ENCODE measurements at places on chromosomes 7 and 10.
A peak's percentile ranks its signal among the peaks of the same experiment; 100 is the strongest.

GRCh38 chr7:41003611-41003940 is 699.3 kb downstream of the INHBA start:
- DNase-seq: no peak

DNA sequence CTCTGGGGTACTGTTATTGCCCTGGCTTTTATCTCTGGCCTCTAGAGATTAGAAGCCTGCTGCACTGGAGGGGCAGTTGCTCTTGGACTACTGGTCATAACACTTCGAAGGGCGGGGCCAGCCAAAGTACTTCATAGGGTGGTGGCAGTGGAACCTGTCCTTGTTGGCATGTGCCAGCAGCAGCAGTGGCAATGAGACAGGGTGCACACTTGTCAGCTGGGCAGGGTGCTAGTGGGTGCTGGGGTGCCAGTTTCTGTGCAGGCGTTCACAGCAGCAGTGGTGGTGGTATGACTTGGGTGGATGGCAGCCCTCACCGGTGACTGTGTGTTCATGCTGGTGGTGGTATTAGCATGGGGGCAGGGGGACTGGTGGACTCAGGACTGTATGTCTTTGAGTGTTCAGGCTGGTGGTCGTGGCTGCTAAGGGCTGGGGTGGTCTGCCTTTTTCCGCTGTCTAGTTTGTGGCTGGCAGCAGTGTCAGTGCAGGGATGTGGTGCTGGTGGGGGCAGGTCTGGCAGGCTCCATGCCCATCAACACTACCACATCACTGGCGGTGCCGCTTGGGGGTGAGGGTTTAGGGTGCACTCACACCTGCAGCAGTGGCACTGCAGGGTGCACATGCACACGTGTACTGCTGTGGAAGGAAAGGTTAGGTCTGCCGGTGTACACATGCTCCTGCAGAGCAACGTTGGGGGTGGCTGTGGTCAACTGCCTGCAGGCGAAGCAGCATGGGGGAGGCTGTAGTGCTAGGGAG is 176.1 kb upstream of the CDC14C start:
- DNase-seq: no peak

DNA sequence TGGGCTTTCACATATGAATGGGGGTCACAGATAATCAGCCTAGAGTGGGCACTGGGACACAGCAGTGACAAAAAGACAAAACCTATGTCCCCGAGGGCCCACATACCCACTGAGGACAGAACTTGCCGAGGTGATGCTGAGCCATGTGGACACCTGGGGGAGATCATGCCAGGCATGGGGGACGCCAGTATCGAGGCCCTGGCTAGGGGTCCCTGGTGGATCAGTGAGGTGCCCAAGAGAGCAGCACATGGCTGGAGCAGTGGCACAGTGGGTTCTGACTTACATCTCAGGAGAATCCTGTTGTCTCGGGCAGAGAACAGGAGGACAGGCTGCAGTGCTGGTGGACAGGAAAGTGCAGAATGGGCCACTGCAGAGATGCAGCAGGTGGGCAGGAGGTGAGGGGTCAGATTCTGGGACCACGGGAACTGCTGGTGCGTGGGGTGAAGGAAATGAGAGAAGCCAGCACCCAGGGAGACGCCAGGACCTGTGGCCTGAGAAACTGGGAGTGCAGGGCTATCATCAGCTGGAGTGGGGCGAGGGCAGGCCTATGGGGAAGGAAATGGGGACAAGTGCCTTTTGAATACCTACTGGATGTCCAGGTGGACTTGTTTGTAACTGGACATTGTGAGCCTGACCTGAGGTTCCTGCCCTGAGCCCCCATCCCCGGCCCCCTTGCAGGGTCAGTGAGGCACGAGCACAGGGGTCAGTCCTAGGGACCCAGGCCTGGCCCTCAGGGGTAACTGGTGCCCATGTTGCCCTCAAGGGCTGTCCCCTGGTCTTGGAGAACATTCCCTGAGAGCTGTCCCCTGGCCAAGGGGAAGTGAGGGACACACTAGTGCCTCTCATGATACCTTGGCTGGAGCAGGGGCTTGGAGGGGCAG is 91.2 kb upstream of the RET start:
- DNase-seq: no peak

DNA sequence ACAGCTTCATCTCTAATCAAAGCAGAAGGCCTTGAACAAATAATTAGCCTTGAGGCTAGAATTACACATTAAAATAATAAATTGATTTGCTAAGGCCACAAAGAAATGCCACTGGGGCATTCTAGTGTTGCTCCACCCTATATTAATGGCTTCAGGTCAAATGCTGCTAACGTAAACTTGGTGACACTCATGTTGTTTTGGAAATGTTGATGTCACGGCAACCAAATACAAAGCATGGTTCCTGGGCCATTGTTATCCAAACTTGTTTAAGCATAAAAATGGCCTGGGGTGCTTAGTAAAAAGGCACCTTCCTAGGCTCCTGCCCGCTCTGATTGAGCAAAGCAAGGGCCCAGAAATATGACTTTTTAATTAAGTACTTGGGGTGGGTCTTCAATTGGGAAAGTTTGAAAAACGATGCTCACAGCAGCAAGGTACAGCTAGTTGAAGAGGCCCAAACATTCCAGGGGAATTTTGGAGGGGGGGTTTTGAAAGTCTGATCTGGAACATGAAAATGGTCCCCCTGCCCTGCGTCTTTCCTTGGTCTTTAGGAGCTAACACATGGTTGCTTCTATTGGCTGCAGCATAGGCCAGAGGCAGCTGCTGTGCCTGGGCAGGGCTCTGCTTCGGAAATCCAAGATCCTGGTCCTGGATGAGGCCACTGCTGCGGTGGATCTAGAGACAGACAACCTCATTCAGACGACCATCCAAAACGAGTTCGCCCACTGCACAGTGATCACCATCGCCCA is 67.8 kb downstream of the ABCC2 start:
- DNase-seq: peak; percentile 34

- no peak for DNase-seq
These were observed 1123.4 kb upstream of the LRRTM3 start for GRCh38 chr10:65802391-65802790.

DNA sequence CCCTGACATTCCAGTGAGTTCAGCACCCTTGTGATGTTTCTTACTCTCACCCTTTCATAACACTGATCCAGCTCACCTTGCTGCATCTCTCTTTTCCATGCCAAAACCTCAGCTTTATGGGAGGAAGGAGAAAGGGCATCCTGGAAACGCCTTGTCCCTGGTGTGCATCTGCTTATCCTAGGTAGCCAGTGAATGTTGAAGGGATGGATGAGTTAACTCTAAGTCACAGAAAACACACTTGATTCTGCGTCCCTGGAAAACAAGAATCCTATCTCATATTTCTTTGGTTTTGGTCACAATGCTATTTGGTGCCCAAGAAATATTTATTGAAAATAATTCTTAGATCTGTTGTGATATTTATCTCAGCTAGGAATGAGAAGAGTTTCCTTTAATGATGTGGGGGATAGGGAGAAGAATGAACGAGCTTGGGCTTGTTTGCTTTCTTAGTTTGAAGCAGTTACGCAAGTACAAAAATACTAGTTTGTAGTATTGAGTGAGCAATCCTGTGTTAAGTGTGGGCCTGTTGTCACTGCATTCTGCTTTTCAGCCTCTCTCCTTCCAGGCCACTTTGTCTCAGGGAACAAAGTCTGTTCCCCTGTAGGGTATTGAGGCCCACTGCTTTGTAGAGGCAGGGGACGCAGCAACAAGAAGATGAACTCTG is 126.5 kb downstream of the ARID5B start:
- DNase-seq: no peak

- peak; percentile 81 for DNase-seq
These were observed 52.6 kb downstream of the PFKP start for GRCh38 chr10:3119796-3120459.

GRCh38 chr10:28632584-28632945 is 44.8 kb upstream of the BAMBI start:
- no peak for DNase-seq

GRCh38 chr10:108662975-108663374 is 1260.3 kb downstream of the XPNPEP1 start:
- DNase-seq: no peak

- no peak for DNase-seq
These were observed 154.8 kb downstream of the ADAM12 start for GRCh38 chr10:126233182-126234148.

DNA sequence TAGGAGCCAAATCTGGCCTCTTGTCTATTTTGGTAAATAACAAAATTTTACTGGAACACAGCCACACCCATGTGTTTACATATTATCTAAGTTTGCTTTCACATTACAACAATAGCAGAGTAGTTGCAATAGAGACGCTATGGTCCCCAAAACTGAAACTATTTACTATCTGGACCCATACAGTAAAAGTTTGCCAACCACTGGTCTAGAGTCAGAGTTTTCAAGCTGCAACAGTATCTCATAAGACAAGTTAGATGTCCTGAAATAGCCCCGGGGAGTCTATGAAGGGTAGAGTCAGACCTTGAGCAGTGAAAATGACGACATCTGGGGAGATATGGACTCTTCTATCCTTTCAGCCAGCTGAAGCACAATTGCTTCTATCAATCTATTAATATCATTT is 74.2 kb downstream of the CTNNA3 start:
- no peak for DNase-seq
